ENCODE measurements at places on chromosomes 11 and 22.

GRCh38 chr11:45590743-45591142 lies 74.7 kb downstream of the CHST1 start:
- DNase-seq: no peak

DNA sequence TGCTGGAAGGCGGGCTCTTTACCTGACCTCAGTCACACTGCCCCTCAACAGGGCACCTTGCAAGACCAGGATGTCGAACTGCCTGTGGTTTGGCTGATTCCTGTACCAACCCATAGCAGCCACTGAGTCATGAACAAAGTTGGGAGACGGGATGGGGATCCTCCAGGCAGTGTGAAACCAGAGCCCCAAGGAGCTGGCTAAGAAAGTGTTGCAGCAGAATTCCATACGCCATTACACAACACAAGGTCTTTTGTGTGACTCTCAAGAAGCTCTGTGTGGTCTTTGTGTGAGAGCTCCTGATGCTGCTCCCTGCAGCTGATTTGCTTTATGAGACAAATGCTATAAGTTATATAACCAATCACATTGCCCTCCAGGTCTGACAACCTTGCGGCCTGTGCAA lies 617.7 kb downstream of the OPCML start:
- DNase-seq: no peak

- no peak for DNase-seq
Measured at GRCh38 chr11:45216901-45217300, 69.2 kb downstream of the SYT13 start.

DNA sequence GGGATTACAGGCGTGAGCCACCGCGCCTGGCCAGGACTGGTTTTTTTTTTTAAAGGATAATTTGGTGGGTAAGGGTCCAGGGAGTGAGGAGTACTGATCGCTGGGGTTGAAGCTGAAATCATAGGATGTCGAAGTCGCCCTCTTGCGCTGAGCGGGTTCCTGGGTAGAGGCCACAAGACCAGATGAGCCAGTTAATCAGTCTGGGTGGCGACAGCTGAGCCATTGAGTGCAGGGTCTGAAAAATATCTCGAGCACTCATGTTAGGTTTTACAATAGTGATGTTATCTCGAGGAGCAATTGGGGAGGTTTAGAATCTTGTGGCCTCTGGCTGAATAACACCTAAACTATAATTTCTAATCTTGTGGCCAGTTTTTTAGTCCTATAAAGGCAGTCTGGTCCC lies 7.8 kb downstream of the APOL5 start:
- no peak for DNase-seq

GRCh38 chr11:30893318-30893717 lies 307.2 kb upstream of the MPPED2 start:
- no peak for DNase-seq

DNA sequence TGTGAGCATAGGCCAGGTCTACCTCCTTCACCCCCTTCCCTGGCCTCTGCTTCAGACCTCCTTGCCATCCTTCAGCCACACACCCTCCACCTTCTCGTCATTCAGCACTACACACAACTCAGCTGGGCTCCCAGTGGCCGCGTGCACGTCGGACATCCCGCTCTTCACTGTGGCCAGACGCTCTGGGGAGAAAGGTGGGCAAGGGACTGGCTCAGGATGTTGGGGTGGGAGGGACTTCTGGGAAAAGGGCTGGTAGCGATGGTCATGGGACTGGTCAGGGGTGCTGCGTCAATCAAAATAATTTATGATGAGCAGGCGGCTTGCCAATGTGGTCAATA lies 11.6 kb downstream of the IGSF22 start:
- DNase-seq: no peak

GRCh38 chr22:20904008-20904979 lies 12.9 kb upstream of the CRKL start:
- no peak for DNase-seq

DNA sequence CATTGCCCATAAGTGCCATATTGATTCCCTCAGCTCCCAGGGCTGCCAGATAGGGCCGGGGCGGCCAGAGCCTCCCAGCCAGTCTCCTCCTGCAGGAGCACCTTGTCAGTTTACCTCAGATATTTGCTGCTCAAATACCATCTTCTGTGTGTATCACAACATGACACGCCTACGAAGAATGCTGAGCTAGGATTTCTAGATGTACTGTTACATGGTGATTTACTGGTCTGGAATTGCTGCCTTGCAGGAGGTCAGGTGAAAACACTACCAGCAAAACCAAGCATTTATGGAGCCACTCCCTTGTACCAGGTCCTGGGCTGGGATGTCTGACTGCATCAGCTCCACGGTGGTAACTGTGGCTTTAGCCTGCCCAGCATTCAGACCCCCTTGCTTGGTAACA lies 11.8 kb downstream of the MICAL3 start:
- DNase-seq: no peak

- DNase-seq: no peak
Measured at GRCh38 chr11:28009388-28009787, 98.6 kb downstream of the KIF18A start.

GRCh38 chr11:112540261-112540660 lies 279.6 kb upstream of the PLET1 start:
- no peak for DNase-seq

DNA sequence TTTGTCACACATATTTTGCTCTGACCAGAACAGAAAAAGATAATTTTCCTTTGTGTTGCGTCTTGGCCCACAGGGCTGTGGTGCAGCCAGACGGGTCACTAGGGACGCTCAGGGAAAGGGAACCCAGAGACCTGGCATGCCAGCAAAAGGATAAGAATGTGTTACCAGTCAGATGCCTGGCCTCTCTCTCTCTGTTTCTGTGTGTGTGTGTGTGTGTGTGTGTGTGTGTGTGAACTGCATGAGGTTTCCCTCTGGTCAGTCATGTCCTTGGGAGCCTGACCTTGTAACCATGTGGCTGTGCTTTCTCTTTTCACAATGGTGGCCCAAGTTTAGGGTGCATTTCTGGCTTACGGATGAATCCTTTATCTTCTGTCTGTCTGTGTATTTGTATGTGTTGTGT lies 25.4 kb downstream of the CCKBR start:
- DNase-seq: no peak

DNA sequence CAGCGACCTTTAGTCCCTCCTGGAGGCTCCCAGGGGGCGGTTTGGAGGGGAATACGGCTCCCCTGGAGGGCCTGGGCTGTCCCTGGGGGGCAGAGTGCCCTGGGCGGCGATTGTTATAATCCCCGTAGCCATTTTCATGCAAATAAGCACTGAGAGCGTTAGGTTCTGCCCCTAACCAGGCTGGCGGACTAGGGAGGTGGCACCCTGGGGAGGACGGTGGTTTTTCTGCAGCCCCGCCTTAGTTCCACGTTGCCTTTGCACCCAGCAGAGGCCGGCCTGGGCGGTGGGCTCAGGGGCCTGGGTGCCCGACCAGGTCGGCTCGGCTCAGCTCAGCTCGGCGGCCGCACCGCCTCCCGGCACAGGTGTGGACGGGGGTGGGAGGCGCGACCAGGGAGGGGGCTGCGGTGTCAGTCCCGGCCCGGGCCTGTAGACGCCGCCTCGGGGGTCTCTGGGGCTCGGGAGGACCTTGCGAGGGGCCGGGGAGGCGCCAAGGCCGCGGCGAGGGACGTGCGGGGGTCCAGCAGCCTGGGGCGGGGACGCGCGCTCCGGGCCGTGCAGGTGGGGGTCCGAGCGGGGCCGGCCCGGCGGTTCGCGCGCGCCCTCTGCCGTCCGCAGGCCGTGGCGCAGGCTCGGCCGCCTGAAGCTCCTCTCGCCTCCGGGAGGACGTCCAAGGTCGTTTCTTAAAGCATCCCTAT lies 2.3 kb upstream of the DUSP8 start:
- DNase-seq: peak; percentile 36

Data from activated naive CD4-positive, alpha-beta T cell (primary cell).